Suppressor macrophage treated with lipopolysaccharide for 4 hours (primary cell): ENCODE measurements at places on chromosomes 6 and 20.

- no peak for DNase-seq
Observed at GRCh38 chr20:53316206-53316937, 277.3 kb downstream of the ZNF217 start.

- no peak for DNase-seq
Observed at GRCh38 chr6:128335963-128336362, 184.4 kb downstream of the PTPRK start.

DNA sequence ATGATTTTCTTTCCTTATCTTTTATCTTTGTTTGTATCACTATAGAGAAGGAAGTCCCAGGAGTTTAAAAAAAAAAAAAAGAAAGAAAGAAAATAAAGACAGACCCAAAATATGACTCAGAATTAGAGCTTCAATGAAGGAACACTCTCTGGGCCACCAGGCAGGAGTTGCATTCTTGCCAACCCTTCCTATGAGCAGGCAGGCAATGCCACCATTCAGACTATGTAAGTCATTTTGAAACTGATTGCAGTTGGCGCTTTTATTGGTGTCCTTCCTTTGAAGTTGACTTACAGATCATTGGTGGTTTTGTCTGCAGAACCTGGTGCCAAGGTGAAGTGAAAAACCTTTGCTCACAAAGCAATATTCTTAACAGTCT is 50.3 kb downstream of the MYB start:
- DNase-seq, result peak; percentile 53

GRCh38 chr20:57573242-57573641 is 12.3 kb downstream of the PCK1 start:
- no peak for DNase-seq

GRCh38 chr20:61737812-61738443 is 327.8 kb downstream of the TAF4 start:
- DNase-seq, result no peak

GRCh38 chr6:42628604-42629003 is 64.8 kb downstream of the UBR2 start:
- no peak for DNase-seq

DNA sequence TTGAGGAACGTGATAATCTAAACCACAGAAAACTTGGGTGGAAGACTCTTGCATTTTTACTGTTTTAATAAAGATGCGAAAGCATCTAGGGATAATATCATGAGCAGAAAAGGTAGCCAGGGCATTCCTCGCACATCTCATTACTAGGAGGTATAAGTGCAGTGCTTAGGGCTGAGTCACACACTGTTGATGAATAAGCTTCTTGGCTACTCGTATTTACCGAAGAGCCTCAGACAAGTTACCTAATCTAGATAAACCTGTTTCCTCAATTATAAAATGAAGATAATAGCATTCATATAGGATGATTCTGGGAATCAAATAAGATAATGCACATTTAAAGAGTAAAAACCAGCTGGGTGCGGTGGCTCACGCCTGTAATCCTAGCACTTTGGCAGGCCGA is 780 bp upstream of the KIAA0319 start:
- no peak for DNase-seq

- peak; percentile 94 for DNase-seq
Observed at GRCh38 chr6:36755435-36756348, 58.1 kb downstream of the RAB44 start.

DNA sequence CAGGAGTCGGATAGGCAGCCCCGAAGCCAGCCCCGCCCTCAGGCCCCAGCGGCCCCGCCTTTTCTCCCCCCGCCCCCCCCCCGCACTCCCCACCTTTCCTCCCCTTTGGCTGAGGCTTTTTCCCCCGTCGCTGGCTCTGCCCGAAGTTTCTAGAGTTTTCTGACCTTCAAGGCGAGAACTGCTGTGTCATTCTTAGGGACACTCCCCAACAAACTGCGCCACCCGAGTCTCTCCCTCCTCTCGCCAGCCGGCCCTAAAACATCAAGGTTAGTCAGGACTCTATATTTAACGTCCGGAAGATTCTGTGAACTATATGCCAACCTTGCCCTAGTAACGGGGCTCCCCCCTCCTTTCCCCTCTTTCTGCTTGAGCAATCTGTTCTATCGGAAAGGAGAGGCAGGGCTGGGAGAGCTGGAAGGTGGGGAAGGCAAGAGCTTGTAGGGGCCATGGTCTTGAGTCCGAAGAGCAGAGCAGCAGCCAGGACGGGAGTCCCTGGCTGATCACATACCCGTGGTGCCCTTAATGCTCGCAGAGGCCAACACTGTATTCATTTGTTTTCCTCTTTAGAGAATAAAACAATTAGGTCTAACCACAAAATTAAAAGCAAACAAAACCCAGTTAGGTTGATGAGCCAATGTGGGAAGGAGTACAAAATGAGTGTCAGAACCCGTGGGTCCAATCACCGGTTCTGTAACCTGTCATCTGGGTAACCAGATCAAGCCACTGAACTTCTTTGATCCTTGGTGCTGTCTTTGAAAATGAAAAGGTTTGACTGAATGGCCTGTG is 5.3 kb upstream of the HSPA1B start:
- peak; percentile 92 for DNase-seq

- no peak for DNase-seq
Observed at GRCh38 chr6:56642366-56643261, at the start of gene DST. Gene DST (minus strand): TSS chr6:56642889.

- no peak for DNase-seq
Observed at GRCh38 chr20:22568872-22569344, 15.5 kb downstream of the FOXA2 start.

- no peak for DNase-seq
Observed at GRCh38 chr20:49054056-49054643, 8.0 kb downstream of the CSE1L start.

- no peak for DNase-seq
Observed at GRCh38 chr6:26235302-26235670, 129.7 kb upstream of the BTN3A2 start.

DNA sequence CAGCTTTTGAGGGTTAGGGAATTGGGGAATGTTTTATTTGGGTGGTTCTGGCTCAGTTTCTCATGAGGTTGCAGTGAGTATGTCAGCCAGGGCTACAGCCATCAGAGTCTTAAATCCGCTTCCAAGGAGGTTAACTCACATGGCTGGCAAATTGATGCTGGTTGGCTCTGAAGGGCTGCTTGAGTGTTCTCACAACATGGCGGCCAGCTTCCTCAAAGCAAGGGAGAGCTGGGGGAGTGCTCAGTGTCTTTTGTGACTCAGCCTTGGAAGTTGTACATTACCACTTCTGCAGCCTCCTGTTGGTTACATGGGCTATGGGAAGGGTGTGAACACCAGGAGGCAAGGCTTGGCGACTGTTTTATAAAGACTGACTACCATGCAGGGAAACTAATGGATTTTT is 17.8 kb upstream of the PPP1R3G start:
- DNase-seq, result no peak

DNA sequence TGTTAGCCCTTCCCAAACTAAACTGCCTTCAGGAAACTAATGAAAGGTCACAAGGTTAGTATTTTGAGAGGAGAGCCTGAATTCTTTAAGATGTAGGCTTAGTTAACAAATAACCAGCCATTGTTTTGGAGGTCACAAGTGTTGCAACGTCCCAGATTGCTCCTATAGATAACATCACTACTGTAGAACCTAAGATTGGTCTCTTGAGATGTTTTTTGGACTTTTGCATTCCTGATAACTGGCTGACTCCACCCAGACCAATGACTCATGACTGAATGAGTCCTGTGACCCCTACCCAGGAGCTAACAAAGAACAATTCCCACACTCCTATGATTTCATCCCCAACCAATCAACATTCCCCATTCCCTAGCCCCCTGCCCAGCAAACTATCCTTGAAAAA is 178.8 kb downstream of the SCP2D1 start:
- no peak for DNase-seq

DNA sequence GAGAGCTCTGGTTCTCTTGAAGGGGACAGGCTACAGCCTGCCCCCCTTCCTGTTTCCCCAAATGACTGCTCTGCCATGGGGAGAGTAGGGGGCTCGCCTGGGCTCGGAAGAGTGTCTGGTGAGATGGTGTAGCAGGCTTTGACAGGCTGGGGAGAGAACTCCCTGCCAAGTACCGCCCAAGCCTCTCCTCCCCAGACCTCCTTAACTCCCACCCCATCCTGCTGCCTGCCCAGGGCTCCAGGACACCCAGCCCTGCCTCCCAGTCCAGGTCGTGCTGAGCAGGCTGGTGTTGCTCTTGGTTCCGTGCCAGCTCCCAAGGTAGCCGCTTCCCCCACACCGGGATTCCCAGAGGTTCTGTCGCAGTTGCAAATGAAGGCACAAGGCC is 9.8 kb downstream of the VEGFA start:
- no peak for DNase-seq

GRCh38 chr6:26302941-26303559 is 61.9 kb upstream of the BTN3A2 start:
- DNase-seq, result no peak

DNA sequence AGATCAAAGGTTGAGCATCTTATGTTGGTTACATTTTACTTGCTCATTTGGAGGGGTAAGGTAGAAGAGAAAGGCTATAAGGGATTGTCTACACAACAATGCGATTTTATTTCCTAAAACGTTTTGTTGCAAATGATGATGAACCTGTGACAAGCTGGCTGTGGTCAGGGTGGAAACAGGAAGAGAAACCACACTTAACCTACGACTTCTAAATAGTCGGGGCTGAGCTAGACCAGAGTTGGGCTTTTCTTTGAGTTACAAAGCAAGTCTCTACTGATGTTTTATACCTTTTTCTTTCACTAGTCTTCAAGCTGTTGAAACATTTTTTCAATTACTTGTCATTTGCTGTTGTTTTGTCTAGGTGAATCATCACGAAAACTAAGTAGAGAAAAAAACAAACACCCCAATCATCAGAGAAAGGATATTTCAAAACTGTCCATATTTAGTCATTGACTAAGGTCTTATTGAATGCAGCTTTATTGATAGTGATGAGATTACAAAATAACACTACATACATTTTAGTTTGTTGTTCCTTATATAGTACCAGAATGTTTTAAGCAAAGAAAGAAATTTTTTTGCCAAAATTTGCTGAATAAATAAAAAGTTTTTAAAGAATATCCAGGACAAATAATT is 18.0 kb downstream of the KLHL31 start:
- peak; percentile 76 for DNase-seq
